ENCODE measurements at places on chromosomes 13 and 19.

GRCh38 chr13:27194209-27194608 is 22.6 kb upstream of the USP12 start:
- DNase-seq, result no peak

GRCh38 chr13:45823583-45823982 is 28.0 kb downstream of the SIAH3 start:
- DNase-seq, result no peak

DNA sequence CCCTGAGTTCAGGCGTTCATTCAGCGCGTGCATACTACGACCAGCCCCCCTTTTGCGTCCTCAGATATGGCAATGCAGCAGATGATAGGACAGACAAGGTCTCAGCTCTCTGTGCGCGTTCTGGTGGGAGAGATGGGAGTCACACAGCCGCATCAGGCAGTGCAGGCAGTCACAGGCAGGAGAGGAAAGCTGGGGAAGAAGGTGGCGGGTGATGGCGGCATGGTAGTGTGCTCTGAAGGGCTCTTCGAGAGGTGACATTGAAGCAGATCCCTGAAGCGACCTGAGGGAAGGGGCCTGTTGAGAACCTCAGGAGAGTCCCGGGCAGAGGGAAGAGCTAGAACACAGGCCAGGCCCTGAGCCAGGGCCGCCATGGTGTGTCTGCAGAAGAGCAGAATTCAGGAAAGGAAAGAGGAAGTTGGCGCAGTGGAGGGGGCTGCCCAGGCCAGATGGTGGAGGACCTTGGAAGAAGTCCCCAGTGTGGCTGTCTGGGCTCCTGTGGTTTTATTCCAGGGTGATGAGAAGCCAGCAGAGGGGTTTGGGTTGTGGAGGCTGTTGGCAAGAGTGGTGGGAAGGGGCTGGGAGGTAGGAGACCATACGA is 3.5 kb downstream of the USF2 start:
- no peak for DNase-seq

- no peak for DNase-seq
Observed at GRCh38 chr13:101700598-101700997, 248.1 kb downstream of the ITGBL1 start.

DNA sequence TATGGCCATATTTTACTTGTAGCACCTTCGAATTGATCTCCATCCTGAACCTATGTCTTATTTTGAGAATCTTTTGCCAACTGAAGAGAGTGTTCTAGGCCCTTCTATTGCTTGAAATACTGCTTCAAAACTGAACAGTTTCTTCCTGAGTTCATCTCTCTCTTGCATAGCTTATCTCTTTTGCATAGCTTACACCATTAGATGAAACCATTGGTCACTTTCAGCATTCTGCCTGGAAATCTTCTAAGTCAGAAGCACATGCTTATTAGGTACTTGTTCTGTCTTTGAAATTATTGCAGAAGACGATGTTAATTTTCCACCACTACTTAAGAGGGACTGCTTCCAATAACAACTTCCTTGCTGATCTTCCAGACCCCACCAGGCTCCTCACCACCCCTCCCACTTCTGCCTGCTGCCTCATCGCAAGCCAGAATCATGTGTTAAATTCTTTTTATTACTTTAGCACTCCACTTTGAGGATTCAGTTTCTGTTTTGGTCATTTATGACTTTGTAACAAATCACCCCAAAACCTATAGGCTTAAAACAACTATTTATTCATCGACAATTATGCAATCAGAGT is 122.4 kb upstream of the MAB21L1 start:
- no peak for DNase-seq

DNA sequence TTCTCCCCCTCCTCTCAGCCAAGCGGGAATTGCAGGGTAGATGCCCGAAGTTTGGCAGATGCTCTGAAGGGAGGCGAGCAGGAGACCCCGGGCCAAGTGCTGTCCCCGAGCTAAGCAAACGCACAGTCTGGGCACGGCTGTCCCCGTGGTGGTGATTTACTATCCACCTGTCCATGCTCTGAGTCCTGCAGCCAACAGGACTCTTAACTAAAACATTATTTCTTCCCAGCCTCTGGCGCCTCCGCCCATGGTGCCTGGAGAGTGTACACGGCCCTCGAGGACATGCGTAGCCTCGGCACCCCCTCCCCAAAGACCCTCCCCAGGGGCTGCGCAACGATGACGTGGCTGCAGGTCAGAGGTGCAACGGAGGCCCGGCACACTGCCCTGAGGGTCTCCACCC is 7.6 kb downstream of the TINCR start:
- DNase-seq, result no peak

DNA sequence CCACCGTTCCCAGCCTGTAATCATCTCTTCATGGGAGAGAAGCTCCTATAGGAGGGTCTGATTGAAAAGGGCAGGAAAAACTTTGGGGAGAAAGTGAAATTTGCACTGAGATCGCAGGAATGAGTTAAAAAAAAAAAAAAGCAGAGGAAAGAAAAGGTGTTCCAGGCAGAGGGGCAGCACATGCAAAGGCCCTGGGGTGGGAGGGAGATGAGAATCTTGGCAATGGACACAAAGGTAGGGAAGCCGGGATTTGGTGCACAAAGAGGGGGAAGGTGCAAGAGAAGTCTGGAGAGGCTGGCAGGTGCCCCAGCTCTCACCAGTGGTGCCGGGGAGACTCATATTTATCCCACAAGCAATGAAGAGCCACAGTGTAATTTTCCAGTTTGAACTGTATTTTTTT is 16.4 kb upstream of the GPR32 start:
- no peak for DNase-seq

All from NCI-H1092 treated with DMSO at 0.1 percent for 48 hours (cell line).